Hindlimb muscle (tissue), 1 donor: ENCODE measurements at places on chromosomes 13 and 19. TPM values are rescaled to one million over a fixed set of nuclear protein-coding genes. Genes with fewer than 3 reads are reported as not detected.

DNA sequence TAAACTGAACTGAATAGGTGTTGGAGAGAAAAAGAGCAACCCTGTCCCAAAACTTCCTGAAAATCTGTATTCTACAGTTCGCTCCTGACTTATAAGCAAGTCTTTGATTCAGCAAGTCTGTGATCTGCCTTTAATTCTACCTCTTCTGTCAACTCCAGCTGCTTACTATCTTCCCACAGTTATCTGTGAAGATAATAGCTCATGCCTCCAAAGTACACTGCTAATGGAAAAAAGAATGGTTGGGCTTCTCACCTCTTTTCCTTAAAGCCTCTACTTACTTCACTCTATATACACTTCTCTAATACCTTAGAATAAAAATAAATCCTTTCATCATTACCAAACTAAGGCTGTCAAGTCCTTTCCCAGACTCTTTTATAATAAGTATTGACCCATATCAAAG lies 391.5 kb upstream of the MIR17HG start:
- DNase-seq: no peak

DNA sequence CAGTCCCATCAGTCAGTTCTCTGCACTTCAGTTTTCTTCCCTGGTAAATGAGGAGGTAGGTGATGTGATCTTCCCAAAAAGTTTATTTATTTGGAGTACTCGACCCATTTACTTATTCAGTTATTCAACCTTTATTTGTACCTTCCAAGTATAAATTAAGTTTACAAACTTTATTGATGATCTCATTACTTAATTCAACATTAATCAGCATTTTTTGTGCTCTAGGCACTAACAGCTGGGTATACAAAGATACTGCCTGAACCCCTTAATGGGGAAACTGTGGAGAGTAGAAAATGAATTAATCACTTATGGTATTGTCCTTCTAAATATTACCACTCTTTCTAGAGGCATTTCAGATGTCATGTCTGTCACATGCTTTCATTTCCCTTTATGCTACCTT lies 293.3 kb downstream of the DLEU7 start:
- DNase-seq: no peak

DNA sequence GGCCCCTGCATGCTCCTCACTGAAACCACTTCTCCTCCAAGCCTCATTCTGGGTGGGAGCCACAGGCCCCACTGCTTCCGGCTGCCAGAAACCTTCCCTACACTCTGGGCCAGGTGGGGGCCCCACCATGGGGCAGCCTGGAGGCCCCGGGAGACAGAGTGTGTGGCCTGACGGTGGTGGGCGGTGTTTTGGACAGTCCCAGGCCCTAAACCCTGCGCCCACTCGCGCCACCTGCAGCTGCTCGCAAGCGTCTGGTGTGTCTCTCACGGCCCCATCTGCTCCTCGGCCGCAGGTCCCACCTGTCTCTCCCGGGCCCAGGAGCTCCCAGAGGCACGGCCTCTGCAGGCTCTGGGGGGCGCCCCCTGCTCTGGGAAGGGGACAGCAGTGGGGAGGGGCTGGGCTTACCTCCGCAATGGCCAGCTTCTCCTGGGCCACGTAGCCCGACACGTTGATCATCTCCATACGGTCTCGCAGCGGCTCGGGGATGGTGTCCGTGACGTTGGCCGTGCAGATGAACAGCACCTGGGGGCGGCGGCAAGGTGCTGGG lies 5.6 kb downstream of the RPL36 start:
- DNase-seq: no peak

DNA sequence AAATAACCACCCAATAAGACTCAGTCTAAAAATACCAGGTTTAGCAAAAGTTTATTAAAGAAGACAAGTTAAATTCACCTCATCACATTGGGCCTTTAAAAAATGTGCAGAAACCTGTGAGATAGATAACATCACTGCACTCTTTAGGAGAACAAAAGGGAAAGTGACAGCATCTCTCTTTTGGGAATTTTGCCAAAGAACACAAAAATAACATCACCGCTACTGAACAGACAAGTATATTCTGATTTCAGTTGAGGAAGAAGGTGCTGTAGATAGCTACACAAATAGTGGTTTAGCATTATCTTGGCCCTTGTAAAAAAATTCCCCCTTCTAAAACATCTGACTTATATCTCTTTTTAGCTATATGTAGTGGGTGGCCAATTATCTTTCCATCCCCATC lies 244.7 kb downstream of the VWA8 start:
- no peak for DNase-seq

- DNase-seq: peak; percentile 89
These were observed 678 bp downstream of the ISOC2 start for GRCh38 chr19:55460670-55461258.

GRCh38 chr13:97974773-97975172 lies 21.3 kb downstream of the IPO5 start:
- DNase-seq: no peak

- DNase-seq: no peak
These were observed 2.3 kb downstream of the LINGO3 start for GRCh38 chr19:2305452-2306280.

- DNase-seq: no peak
These were observed 16.3 kb downstream of the NEK5 start for GRCh38 chr13:52112591-52112990.

GRCh38 chr13:20654156-20654555 lies 49.3 kb upstream of the IL17D start:
- DNase-seq: no peak

DNA sequence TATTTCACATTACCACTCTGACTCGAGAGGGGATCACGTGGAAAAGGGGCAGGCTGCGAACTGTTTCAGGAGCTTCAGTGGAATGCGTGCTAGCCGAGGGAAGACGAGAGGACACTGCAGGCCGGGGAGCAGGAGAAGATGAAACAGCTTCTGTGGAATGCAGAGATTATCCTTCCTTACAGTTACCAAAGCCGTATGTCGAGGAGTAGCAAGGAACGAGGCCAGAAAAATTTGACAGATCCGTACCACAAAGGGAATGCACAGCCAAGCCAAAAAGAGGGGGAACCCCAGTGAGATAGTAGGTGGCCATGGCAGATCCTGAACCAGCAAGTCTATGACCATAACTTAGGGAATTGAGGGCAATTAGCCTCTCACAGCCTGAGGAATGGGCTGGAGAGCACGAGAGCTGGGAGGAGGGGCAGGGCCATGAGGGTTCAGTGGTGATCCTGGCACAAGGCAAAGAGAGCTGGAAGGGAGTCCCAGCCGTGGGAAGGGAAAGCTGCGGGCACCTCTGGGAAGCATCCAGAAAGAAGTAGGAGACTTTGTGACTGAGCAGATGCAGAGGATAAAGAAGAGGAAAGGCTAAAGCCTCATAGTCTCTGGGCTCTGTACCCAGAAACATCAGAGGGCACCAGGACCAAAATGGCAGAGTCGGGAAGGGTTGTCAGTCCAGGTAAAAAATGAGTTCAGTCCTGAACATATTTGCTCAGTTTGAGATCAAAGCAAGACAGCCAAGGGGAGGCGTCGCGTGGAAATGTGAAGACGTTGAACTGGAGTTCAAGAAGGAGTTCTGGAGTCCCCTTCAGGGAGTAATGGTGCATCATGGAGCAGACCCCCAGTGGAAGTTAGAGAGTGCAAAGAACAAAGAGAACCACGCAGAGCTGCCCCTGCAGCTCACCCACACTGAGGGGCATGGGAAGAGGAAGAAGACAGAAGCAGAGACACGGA lies 5.1 kb downstream of the COL4A1 start:
- DNase-seq: no peak

DNA sequence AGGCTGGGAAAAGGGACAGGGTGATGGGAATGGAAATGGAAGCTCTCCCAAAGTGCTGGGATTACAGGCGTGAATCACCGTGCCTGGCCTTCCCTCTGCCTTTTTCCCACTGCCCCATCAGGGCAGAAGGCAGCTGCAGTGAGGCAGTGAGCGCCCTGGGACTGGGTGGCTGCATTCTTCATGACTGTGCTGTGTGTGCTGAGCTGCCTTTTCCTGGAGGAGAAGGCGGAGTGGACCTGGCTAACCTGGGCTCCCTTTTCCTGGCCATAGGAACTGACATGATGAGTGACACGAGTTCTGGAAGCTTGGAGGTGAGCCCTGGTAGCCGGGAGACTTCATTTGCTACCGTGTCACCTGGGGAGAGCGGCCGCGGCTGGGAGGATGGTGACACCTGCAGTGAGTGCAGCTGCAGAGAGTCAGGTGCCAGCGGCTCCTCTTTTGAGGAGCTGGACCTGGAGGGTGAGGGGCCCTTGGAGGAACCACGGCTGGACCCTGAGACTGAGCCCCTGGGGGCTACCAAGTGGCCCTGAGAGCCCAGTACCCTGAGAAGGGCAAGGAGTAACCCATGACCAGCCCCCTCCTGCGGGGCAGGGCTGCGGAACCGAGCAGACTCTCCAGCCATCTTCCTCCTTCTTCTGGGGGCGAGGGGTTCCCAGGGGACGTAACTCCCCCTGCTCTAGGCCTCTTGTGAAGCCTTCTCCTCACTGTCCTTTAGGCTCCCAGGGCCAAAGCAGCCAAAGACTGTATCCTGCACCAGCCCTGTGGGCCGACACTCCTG lies 26.3 kb upstream of the ZNF492 start:
- no peak for DNase-seq

GRCh38 chr19:49565261-49565660 lies 15.1 kb downstream of the NOSIP start:
- no peak for DNase-seq

DNA sequence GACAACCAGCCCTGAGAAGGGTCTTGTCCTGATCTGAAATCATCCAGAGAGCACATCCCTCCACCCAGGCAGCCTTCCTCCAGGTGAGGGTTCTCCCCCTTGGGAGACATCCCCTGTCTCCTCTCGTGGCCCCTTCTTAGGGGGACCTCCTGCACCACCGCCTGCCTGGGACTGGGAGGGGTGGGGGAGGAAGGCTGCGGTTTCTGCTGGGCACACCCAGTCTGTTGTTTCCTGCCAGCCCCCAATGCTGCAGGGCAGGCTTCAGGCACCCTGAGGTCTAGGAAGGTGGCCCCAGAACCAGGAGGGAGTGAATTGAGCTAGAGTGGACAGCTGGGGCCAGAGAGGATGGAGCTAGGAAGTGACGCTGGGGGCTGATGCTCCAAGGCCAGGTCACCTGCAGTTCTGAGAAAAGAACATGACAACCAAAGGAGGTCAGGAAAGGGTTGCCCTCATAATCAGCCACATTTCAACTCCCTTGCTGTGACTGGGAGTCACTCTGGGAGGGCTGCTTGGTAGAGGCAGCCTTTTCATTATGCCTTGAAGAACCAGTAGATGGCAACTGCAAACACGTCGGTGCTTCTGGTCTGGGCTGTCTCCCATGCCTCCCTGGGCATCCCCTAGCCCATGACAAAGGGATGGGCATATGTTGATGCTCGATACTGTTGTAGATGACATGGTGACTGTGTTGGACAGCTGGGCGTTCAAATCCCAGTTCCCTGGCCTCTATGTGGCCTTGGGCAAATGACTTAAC lies 1.4 kb downstream of the ARHGEF18 start:
- no peak for DNase-seq

- no peak for DNase-seq
These were observed 540.5 kb downstream of the PCDH9 start for GRCh38 chr13:66689628-66690027.

- DNase-seq: no peak
These were observed 1.4 kb downstream of the CERS4 start for GRCh38 chr19:8210421-8211101.

GRCh38 chr19:48244281-48244680 lies 11.4 kb downstream of the CARD8 start:
- DNase-seq: no peak

- no peak for DNase-seq
These were observed 583 bp downstream of the CCDC61 start for GRCh38 chr19:45995715-45996385.

DNA sequence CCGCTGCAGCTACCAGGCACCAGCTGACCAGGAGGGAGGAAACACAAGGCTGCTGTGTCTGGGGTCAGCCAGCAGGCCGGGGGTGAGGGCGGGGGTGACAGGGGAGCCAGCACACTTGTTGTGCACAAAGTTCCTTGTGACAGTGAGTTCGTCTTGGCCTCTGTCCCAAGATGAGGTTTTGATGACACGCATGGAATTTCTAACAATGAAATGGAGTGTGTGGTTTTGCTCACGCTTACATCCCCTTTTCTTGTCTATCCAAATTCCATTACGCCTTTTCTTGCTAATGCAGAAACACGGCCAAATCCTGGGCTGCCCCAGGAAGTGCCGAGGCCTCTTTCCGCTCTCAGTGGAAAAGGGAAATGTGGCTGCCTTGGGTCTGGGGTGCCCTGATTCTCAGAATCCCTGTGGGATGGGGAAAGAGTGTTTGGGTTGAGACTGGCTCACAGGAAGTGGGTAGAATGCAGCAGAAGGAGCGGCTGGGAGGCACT lies 73.8 kb downstream of the GADD45B start:
- DNase-seq: peak; percentile 82

GRCh38 chr13:101945435-101945834 lies 456.4 kb downstream of the FGF14 start:
- no peak for DNase-seq

DNA sequence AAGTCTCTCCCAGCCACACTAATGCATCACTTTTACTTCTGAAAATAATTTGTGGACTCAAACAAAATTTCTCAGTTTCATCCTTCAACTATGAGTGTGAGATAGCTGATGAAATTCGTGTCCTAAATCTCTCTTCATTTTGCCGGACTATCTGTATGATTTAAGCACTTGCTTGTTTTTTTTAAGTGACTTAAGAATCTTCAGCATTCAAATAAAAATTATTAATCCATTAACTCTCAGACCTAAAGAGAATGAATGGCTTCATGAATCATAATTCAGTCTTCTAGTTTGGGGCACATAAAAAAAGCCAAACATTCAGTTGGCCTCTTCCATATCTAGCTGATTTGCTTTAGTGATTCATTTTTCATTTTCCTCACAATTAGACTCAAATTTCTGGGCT lies 579.5 kb downstream of the DCT start:
- DNase-seq: no peak

DNA sequence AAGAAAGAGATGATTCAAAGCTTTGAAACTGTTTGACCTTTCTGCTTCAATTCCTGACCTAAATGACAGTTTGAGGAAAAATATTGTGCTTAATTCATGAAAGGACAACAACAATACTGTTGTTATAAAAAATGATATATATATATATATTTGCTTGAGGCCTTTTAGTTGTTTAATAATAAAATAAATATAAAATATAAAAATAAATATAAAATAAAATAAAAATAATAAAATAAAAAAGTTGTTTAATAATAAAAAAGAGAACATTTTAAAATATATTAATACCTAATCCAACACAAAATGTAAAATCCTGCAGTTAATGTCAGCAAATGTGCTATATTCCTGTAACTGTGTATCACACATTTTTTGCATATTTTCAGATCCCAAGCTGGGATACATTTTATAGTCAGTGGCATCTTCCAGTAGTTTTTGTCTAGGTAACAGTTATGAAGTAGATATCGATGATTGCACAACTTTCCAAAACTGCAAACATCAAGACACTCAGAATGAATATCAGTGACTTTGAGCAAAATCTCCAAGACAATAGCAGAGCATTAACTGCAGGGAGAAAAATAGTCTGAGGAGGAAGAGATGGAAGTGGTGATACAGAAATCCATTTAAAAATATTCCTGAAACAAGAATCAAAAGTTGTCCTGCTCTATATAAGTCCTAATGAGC lies 375.5 kb upstream of the KLHL1 start:
- no peak for DNase-seq

GRCh38 chr19:42478765-42479311 lies 36.1 kb upstream of the CXCL17 start:
- no peak for DNase-seq

Gene CNN1
- 43.0 TPM for polyA plus RNA-seq

Gene CACNA1A
- 1.8 TPM for polyA plus RNA-seq

Gene SYDE1
- polyA plus RNA-seq: 17.0 TPM

Gene ZNF614
- polyA plus RNA-seq: 8.4 TPM

Gene KISS1R
- not detected for polyA plus RNA-seq

Gene CEACAM7
- not detected for polyA plus RNA-seq

Gene OVOL3
- not detected for polyA plus RNA-seq

Gene OR7D4
- not detected for polyA plus RNA-seq

Gene OR7G1
- not detected for polyA plus RNA-seq

Gene MIPEP
- 6.9 TPM for polyA plus RNA-seq

Gene ZNF837
- 1.6 TPM for polyA plus RNA-seq

Gene GRAMD1A
- 48.5 TPM for polyA plus RNA-seq
